ENCODE measurements at places on chromosomes 16 and 17.

DNA sequence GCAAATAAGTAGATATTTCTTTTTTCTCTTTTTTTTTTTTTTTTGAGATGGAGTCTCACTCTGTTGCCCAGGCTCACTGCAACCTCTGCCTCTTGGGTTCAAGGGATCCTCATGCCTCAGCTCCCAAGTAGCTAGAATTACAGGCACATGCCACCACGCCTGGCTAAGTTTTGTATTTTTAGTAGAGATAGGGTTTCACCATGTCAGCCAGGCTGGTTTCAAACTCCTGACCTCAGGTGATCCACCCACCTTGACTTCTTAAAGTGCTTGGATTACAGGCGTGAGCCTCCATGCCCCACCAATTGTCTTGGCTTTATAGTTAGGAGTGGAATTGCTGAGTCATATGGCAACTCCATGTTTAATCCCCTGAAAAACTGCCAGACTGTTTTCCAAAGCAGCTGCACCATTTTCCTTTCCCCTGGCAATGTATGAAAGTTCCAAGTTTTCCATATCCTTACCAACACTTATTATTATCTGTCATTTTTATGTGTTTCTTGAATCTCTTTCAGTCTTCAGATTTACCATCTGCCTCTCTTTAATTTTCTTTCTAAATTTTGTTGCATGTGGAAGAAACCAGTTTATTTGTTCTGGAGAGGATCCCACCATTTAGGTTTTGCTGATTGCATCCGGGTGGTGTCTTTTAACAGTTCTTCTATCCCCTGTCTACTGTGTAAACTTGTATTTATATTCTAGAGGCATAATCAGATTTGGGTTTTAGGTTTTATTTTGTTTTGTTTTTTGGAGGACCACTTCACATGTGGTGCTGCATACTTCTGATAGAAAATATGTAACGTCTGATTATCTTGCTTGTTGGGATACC is 9.9 kb upstream of the CES3 start:
- no peak for DNase-seq

DNA sequence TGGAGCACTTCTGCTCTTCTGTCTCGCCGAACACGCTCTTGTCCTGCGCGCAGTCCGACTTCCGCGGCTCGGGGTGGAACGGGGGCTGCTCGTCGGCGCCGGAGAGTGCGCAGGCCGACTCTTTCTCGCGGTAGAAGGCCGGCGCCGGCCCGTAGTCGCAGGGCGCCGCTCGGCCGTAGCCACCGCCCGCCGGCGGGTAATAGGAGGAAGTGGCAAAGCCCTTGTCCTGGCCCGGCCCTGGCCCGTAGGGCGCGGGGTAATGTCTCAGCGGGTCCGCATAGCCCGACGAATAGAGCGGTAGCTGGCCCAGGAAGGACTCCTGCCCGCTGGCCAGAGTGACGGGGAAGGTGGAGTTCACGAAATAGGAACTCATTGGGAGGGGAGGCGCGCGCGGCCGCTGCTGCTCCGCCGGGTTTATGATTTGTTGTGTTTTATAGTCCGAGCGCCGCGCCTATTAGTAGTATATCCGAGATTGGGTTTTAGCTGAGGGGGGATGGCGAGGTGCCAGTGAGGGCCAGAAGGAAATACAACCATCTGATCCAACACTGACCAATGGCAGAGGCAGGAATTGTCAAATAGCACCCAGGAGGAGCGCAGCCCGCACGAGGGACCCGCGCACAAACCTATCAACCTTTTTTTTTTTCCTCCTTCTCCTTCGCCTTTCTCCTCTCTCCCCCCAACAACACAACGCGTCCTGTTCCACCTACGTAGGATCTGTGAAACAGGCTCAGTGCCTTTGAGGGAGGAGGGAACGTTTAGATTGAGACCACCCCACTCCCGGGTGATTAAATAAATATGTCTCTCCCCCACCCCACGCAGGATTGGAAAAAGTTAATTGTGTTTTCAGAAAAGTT is 4.4 kb upstream of the HOXB5 start:
- no peak for DNase-seq

DNA sequence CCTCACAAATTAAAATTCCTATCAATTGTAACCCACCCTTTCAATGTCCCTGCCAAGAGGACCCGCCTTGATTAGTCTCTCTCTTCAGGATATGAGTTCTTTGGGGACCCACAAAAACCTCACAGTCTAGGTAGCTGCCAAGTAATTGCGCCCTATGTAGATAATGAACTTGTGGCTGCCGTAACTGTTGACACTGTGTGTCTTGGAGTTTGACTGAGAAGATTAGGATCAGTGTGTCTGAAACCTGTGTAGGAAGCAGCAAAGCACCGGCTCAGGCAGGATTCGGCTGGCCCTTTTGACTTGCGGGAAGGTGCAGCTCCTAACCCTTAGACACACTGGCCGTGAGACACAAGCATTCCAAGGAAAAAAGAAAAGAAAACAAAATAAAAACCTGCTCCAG is 17.8 kb upstream of the SLC6A4 start:
- DNase-seq, result no peak

DNA sequence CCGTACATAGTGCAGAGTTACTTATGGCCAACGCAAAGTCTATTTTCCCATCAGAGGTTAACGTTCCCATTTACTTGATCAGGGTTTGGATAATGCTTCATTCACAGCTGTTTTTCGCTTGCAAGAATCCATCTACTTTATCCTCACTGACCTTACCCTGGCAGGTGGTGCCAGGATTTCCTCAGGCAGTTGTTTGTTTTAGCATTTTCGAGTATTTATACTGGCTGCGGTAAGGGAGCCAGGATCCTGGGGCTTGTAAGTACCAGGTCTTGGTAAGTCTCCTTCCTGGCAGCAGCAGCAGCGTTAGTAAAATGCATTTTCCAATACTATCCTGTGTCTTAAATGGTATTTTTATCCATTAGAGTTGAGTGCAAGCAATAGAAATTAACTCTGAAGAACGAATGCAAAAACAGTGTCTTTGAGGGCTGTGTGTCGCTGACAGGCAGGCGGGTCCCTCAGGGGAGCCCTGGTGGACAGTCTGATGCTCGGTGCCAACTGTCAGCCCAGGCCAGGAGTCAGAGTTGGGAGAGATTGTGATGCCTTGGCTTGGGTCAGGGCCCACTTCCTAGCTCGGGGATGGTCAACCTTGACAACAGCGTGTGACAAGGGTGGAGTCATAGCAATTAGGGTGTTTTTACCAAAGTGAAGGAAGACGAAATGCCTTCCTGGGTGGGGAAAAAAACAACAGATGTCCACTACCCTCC is 92.4 kb upstream of the HSBP1 start:
- no peak for DNase-seq

DNA sequence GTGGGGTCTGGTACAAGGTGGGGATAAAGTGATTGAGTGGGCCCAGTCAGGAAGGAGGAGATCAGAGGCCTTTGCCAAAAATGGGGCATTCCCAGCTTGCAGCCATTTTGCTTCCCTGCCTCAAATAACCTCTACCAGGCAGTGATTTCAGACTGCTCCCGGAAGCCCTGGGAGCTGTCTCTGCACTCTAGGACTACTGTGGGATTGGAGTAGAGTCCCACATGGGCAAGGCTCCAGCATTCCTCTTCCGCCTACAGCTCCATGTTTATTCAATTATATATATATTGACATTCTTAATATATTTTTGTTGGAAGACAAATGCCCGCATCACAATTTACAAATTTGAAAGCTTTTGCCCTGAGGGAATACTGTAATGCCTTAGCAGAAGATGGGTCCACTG is 13.5 kb downstream of the SUPT6H start:
- no peak for DNase-seq

GRCh38 chr17:69874175-69874670 is 200.8 kb upstream of the KCNJ16 start:
- no peak for DNase-seq

DNA sequence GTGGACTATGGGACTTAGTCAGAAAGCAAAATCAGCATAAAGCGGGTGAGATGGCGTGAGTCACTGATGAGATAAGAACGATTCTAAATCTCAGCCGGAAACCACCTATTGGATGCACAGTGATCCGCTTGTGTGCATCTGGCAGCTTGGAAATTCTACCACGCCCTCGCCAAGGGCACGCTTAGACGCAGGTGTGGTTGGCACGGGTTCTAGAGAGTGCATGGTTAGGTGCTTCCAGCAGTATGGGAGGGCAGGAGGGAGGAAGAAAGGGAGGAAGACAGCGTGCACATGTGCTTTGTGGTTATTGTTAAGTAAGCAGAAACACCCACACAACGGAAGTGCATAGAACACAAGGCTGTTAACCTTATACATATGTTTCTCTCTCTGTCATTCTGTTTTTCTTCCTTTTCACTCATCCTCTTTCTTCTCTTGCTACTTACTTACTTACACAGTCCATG is 374.0 kb upstream of the ASIC2 start:
- DNase-seq, result peak; percentile 44

- DNase-seq, result no peak
Measured at GRCh38 chr17:77748436-77748835, 210.1 kb upstream of the TNRC6C start.

GRCh38 chr16:69593751-69594255 is 28.0 kb downstream of the NFAT5 start:
- no peak for DNase-seq

DNA sequence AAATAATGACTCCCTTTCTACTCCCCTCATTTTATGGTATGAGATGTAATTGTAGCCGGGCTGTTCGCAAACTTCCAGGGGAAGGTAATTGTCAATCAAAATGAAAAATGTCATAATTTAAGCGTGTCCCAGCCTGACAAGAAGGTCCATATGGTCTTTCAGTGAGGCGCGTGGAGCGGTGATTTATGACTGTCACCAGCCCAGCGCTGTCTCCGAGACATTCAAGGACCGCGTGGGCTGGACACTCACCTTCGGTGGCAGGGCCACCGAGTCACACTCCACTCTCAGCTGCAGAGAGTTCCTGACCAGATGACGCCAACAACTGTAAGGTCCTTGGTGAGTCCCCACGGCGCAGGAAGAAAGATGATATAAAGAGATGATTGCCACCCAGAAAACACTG is 157.7 kb upstream of the TNRC6C start:
- no peak for DNase-seq

DNA sequence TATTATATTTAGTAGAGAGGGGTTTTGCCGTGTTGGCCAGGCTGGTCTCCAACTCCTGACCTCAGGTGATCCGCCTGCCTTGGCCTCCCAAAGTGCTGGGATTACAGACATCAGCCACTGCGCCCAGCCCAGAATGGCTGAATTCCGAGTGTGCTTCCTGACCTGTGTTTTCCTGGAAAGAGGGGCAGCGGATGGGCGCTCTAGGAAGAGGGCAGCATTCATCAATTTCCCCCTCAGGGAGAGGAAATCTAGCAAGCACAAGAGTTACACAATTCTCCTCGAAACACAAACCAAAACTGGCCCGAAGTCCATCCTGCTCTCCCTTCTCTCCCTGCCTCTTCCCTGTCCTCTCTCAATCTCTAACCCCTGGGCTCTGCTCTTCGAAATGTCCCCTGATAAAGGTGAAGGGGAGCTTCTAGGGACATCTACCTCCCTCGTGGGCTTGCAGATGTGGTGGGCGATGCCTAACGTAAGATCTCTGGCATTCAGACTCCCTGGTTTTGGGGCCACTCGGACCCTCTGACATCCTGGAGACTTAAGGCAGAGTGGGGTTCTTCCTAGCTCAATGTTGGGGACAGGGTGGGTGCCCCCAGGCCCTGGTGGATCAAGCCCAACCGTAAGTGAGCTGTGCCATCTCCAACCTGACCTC is 1.0 kb downstream of the IL27 start:
- no peak for DNase-seq

GRCh38 chr16:85308611-85309540 is 196.6 kb upstream of the CIBAR2 start:
- DNase-seq, result no peak

DNA sequence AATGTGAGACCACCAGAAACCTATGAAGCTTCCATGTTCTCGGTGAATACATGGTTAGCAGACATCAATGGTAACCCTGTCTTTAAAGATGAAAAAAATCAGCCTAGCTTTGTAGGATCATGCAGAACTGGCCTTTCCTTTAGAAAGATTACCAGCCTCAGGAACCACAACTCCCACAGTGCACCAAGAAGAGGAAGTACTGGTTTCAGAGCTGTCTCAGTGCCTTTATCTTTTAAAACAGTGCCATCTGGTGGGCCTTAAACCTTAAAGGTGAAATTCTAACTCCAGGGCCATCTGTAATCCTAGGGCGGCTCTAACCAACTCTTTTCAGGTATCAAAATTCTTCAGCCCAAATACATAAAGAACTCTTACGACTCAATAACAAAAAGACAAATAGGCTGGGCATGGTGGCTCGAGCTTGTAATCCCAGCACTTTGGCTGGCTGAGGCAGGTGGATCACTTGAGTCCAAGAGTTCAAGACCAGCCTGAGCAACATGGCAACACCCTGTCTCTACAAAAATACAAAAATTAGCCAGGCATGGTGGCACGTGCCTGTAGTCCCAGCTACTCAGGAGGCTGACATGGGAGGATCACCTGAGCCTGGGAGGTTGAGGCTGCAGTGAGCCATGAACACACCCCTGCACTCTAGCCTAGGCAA is 5.4 kb downstream of the ATPAF2 start:
- peak; percentile 81 for DNase-seq

- peak; percentile 91 for DNase-seq
Measured at GRCh38 chr17:75031972-75032719, 14.6 kb downstream of the ATP5PD start.

DNA sequence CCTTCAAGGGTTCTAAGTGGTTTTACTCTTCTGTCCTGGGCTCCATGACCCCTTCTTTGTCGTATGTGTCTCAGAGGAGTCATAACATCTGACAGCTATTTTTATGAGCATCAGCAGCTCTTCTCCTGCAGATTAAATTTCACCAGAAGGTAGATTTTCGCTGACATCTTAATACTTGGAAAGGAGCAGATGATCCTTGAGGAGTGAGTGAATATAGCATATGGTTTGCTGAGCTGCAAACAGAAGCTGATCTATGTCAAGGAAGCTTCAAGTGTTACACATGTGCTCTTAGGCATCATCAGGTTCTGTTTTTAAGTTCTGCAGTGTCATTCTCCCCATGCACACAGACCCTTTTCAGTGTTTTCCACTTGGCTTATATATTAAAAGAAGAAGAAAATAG is 49.2 kb upstream of the MYH2 start:
- DNase-seq, result no peak

DNA sequence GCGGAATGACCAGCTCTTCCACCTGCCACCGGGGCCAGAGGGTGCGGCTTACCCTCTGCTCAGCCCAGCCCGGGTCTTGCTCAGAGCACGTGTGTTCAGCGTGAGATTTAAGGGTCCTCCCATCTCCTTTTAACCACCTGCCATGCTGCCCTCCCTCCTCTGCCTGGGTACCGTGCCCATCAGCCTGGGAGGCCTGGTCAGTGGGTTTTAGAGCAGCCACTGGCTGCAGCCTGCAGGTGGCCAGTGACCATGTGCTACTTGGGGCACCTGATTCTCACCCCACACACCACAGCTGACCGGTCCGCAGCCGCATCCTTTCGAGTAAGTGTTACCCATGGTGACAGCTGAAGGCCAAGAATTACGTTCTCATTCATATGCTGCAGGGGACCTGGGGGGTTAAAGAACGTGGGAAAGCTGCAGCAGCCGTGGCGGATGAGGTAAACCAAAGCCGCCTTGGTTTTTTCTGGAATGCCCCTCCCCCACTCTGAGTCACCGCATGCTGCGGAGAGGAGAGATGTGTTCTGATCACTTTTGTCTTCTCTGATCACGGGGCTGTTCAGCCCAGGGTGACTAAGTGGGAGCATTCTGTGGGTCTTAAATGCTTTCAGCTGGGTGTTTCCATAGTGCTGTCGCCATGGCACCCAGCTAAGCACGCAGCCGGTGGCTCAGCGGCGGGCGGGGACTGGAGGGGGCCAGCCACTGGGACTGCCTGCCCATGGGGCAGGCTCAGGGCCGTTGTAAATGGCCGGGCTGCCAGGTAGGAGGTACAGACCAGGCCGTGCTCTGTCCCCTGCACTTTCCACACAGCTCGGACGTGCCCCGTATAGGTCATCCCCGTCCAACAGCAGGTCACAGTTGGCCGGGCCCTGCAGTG is 59.8 kb downstream of the BAIAP2 start:
- peak; percentile 99 for DNase-seq
